ENCODE measurements at places on chromosomes 7 and 10.

GRCh38 chr7:2873146-2873545, 29.0 kb upstream of the GNA12 start:
- no peak for DNase-seq

DNA sequence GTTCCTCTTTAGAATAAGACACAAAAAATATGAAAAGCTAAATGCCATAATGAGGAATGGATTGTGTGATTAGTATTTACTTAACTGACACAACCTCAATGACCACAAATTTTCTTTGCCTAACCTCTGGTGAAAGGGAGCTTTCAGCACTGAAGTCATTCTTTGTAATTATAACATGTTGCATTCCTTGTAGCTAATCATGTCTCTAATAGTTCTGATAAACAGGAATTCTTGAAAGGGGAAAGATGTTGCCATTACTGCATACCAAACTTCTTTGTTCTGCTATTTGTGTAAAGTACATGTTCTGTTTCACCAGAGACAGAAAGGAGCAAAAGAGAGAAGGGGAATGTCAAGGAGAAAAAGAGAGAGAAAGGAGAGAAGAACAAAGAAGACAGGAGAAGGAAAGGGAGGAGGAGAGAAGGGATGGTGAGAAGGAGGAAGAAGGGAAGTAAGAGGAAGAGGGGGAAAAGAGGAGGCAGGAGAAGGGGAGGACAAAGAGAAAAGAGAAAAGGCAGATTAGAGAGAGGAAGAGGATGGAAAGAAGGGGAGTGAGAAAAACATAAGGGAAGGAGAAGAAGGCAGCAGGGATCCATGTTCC, 120.9 kb downstream of the SEMA3D start:
- no peak for DNase-seq

GRCh38 chr10:132096223-132096622, 30.5 kb downstream of the JAKMIP3 start:
- DNase-seq = peak; percentile 3

GRCh38 chr7:143485500-143485899, 7.8 kb downstream of the TAS2R41 start:
- no peak for DNase-seq

DNA sequence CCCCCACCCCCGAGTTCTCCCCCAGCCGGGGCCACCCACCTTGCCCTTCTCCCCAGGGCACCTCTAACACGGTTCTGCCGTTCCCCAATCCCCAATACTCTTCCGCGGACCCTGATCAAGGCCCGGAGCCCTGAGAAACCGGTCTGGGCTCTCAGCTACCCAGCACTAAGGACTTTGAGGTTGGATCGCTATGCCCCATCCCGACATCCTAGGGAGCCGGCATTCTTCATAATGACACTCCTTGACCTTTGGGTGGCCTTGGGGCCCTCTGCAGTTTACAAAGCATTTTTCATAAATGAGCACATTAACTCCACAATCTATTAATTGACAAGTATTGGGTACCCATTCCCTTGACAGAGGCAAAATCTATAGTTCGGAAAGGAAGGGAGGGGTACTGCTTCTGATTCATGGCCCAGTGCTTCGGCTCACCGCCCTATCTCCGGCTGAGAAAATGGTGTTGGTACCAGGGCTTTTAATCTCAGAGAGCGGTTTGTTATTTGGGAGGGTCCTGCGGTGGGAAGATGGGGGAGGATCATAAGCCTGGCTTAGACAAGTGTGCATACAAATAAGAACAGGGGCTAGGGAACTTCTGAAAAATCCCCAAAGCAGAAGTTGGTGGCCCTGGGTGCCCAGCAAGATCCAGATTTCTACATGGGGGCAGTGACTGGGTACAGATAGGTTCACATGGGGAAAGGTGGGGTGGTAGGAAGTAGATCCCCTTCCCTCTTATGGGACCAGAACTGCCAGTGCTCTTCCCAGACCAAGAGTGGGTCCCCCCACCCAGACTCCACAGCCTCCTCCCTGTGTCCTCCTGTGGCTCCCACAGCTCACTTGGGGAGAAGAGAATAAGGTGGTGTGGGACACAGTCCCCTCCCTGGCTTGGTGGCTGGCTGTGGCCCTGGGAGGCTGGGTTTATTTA, 3.2 kb downstream of the IMPDH1 start:
- no peak for DNase-seq

- no peak for DNase-seq
Measured at GRCh38 chr10:80279146-80279545, 10.3 kb downstream of the MAT1A start.

DNA sequence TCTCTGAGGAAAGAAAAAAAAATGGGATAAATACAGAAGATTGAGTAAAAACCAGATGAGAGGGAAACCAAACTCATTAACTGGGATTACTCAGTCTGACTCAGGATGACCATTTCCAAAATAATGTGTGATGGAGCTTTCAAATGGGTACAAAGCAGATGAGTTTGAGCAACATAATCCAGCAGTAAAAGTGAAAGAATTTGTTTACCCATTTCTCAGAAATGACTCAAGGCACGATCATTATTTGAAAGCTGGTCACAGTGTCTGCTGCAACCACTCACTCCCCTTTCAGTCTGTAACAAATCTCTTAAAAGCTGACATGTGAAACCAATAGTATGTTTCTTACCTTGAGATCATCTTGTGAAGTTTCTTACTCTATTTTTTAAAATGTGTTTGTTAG, 104.7 kb upstream of the KLF14 start:
- peak; percentile 93 for DNase-seq

DNA sequence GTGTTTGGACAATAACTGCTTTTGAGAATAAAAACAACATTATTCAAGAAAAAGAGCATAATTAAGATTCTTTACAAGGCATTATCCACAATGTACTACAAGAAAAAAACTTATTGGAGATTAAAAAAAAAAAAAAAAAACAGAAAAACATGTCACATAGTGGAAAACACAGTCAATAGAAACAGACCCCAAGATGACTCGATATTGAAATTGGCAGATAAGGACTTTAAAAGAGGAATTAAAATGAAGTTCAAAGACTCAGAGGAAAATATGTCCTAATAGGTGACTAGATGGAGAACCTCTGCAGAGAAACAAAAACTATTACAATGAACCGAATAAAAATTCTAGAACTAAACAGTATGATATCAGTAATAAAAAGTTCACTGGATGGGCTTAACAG, 248.9 kb downstream of the CALN1 start:
- DNase-seq = no peak

DNA sequence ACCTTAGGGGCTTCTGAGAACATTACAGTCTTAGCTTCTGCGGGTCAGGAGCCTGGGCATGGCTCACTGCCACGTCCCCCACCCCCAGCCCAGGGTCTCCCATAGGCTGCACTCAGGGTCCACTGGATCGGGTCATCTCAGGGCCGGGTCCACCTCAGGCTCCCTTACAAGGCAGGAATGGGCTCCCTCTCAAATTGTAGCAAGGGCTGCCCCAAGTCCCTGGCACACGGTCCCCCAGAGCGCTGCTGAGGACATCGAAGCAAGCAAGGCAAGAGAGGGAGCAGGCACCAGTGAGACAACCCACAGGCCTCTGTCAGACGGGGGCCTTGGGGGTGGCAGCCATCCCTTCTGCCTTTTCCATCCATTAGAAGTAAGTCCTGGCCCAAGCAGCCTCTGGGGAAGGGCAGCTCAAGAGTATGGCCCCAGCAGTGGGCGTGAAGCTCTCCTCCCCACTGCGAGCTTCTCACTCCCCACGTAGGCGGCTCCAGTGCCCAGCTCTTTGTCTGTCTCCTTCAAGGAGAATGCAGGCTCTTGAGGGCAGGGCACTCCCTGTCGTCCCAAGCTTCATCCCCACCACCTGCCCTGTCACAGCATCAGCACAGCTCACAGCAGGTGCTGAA, 18.0 kb upstream of the RET start:
- no peak for DNase-seq

- no peak for DNase-seq
Measured at GRCh38 chr7:18530224-18531179, 35.0 kb downstream of the HDAC9 start.

GRCh38 chr10:28533571-28534304, 820 bp downstream of the WAC start:
- DNase-seq = peak; percentile 36

DNA sequence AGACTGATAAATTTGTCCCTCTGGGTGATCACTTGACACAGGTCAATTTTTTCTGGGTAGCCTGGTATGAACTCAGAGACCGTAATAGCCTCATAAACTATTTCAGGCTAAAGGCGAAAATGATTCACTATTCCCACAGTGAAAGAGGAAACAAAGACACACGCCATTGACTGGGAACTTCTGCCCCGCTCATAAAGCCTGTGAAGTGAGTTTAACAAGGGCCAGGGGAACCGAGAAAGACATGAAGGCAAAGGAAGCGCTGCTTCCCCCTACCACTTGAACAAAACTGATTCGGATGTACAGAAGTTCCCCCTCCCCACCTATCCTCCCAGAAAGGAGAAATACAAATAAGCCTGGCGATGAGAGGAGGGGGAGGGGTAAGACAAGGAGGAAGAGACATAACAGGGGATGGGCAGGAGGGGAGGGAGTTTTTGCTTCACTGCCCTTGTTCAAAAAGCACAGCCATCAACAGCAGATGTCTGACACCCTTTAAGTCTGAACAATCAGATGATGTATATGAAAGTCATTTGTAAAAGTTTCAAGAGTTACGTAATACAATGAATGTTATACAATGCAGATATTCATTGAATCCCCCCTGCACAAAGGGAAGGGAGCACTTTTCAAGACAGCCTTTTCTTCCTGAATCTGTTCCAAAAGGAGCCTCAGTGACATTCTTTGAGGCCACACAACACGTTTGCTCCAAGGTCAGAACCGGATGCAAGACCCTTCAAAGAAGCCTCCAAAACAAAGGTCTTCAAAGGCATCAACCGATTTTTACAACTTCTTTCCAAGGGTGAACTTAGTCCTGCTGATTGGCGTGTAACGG, 734 bp downstream of the ABCB4 start:
- DNase-seq = peak; percentile 50

DNA sequence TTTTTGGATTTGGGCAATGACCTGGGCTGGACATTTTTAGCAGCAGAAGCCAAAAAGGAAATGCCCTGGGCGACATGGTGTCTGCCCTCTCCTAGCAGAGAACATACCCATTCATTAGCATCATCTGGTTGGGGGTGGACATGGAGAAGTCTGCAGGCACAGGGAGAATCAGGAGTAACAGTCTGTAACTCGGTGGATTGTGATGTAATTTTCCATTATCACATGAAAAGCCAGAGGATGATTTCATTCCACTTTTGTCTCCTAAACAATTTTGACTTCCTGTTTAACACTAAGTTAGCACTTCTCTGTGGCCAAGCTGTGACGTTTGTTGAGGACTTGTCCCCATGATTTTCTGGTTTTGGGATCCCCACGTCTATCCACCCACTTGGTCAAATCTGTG, 153.8 kb upstream of the HABP2 start:
- no peak for DNase-seq

GRCh38 chr10:113520690-113521474, 32.0 kb upstream of the HABP2 start:
- DNase-seq = peak; percentile 63

- no peak for DNase-seq
Measured at GRCh38 chr7:89773611-89774010, 380.7 kb upstream of the STEAP1 start.

DNA sequence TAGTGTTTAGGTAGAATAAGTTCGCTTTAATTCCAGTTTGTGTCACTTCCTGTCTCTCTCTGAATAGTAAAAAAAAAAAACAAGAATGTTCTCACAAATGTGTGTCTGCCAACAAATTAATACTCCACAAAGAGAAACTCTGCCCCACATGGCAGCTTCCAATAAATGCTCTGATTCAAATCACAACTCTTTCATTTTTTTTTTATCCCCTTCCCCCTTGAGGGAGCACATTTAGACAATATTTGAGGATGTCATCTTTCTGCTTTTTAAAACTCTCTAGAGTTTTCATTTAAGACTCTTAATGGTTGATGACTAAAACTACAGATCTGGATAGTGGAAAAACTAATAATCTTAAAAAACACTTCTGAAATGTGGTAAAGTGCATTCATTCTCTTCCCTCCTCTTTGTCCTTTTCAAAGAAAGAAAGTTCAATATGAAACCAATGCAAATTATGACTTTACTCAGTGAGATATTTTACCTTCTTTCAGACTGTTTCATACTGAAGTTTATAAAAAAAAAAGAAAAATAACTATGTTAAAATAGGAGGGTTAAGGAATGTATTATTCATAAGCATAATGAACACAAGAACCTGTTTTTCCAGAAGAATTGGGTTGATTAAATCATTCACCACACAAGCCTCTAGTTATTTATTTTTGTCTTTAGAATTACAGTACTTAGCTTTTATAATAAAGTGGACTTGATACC, 42.3 kb downstream of the ARID5B start:
- DNase-seq = peak; percentile 73

- no peak for DNase-seq
Measured at GRCh38 chr7:144862612-144863319, 26.9 kb upstream of the TPK1 start.

- no peak for DNase-seq
Measured at GRCh38 chr7:111424768-111425167, 137.5 kb downstream of the IMMP2L start.

GRCh38 chr7:103719070-103719469, 270.4 kb downstream of the RELN start:
- DNase-seq = no peak

GRCh38 chr7:22049766-22050500, 104.2 kb upstream of the CDCA7L start:
- DNase-seq = no peak

GRCh38 chr10:60979667-60980104, 35.7 kb upstream of the RHOBTB1 start:
- no peak for DNase-seq

DNA sequence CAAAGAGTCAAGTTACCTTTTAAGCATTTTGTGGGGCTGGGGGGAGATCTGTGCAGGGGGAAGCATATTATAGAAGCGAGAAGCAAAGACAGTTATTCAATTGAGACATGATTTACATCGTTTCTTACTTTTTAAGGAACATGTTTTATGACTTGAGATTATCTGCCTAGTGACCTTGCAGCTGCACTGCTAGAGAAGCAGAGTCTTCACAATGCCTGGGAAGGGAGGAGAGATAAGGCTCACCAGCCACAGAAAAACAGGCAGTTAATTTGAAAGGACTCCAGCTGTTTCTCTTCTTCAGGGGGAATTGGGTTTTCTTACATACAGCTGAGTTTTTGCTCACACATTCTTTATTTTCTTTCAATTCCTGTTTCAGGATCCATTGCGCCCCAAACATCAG, 31.0 kb downstream of the PHYH start:
- DNase-seq = no peak

- no peak for DNase-seq
Measured at GRCh38 chr7:33539659-33540400, 365.5 kb upstream of the BMPER start.

DNA sequence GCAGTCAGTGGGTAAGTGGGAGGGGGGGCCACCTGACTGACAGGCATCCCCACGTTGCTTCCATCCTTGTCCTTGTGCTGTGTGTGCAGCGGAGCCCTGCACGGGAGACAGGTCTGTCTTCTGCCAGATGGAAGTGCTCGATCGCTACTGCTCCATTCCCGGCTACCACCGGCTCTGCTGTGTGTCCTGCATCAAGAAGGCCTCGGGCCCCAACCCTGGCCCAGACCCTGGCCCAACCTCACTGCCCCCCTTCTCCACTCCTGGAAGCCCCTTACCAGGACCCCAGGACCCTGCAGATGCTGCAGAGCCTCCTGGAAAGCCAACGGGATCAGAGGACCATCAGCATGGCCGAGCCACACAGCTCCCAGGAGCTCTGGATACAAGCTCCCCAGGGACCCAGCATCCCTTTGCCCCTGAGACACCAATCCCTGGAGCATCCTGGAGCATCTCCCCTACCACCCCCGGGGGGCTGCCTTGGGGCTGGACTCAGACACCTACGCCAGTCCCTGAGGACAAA, 24.8 kb downstream of the TBATA start:
- no peak for DNase-seq
